ENCODE measurements at places on chromosomes 6 and 20.

DNA sequence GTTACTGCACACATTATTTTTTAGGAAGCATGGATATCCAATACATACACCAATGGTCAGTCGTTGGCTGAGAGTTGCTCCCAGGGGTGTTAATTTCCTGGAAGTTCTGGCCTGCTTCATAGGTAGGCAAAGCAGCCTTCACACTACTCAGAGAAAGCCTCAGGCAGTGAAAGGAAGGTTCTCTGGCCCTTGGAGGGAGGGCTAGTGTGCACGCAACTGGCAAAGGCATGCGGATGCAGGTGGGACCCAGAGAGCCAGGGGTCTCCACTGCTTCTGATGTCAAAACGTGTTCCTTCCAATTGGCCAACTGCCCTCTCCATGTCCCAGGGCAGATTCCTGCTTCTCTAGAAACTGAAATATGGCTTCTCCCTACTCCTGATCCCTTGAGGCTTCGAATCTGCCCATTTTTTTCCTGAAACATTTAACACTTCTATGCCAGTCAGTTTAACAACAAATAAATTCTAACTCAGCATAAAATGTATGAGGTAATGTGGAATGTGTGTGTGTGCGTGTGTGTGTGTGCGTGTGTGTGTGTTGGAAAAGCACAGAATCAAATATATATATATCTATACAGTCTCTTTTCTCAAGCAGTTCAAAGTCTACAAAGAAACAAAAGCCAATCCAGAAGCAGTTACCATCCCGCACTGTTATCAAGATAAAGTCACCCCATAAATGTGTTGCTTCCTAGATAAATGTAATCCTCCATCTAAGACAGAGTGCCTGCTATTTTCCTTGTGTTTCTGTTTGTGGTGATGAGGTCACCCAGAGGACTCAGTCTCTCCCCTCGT lies 94.0 kb upstream of the HIVEP1 start:
- peak; percentile 68 for DNase-seq

DNA sequence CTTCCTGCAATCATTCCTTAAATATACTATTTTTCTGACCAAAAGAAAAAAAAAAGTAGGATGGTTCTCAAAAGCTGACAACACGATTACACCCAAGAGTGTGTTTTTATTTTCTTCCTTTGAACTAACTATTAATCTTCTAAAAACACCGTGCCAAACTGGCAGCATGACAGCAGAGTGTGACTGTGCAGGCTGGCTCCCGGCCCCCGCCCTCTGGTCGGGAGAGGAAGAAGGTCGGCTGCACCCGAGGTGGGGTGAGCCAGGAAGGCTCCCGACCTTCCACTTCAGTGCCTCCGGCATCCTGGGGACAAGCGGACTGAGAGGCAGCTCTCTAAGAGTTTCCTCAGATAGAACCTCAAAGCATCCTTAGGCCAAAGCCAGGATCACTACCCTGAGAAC lies 29.2 kb downstream of the SLC22A23 start:
- no peak for DNase-seq

- DNase-seq, result no peak
Observed at GRCh38 chr6:125037827-125038226, 75.6 kb downstream of the RNF217 start.

- peak; percentile 83 for DNase-seq
Observed at GRCh38 chr20:50169329-50169823, 15.9 kb upstream of the PEDS1 start.

GRCh38 chr20:5674176-5674660 lies 76.0 kb upstream of the SHLD1 start:
- DNase-seq, result no peak

DNA sequence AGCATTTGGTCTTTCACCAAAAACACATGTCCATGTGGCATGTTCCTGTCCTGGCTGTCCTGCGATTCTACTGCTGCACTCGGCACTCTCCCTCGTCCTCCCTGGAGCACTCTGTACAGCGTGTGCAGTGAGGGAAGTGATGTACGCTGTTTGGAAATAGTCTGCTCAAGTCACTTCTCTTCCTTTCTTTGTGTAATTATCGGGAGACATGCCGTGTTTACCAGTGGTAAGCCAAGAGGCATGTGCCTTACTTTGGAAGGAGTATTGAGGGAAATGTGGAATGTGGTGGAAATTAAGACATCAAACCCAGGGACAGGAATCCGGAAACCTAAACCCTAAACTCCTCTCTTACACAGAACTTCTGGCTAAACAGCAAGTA lies 268.5 kb upstream of the FOXQ1 start:
- no peak for DNase-seq

- no peak for DNase-seq
Observed at GRCh38 chr6:122286512-122286911, 112.9 kb upstream of the HSF2 start.

DNA sequence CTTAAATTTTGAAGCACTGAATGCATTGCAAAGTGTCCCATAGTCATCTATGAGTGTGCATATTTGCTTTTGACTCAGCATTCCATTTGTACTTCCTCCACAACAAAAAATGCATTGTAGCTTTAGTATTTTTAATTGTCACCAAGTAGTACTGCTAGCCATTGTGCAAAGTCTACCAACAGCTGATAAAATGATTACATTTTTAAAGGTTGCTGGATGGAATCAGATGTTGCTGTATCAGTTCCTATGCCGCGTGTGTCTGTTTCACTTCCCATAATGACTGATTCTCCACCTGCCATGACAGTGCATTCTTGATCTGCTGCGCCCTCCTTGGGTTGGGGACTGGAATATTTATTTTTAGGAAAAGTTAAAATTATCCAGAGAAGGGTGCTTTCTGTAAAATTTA lies 41.2 kb downstream of the SLX4IP start:
- DNase-seq, result no peak

GRCh38 chr20:9235518-9235917 lies 166.6 kb downstream of the PLCB4 start:
- peak; percentile 84 for DNase-seq

DNA sequence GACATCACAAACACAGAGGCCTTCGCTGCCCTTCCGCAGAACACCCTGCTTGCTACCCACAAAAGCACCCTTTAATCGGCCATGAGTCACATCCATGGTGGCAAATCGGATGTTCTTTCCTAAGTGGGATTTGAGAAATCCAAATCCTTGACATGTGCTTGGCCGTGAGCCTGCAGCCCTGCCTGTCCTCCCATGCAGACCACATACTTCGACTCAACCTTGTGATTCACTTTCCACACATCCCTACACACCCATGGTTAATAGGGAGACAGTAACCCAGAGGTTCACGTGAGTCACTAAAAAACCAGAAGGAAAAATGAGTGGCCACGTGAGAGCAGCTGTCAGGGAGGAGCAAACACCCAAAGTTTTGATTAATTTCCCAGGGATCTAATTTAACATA lies 19.4 kb downstream of the RAMACL start:
- DNase-seq, result no peak

GRCh38 chr6:116982401-116982800 lies 105.4 kb downstream of the RFX6 start:
- no peak for DNase-seq

- no peak for DNase-seq
Observed at GRCh38 chr6:134741200-134741536, 208.7 kb downstream of the ALDH8A1 start.

DNA sequence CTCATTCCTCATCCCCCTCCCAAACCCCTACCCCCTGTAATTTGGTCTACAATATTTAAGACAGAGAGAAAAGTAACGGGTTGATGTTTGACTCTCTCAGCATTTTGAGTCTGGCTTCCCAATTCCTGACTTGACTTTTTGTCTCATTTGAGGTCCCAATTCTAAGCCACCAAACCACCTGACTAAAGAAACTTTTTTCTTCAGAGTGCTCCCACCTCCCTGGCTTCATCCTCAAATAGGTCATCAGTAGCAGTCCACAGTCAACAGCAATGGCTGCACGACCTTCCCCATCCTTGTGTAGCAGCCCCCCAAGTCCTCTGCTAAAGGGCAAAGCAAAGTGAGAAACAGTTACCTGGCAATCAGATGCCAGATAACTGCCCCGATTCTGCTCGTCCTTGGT lies 1.8 kb downstream of the PLEKHG1 start:
- DNase-seq, result no peak

DNA sequence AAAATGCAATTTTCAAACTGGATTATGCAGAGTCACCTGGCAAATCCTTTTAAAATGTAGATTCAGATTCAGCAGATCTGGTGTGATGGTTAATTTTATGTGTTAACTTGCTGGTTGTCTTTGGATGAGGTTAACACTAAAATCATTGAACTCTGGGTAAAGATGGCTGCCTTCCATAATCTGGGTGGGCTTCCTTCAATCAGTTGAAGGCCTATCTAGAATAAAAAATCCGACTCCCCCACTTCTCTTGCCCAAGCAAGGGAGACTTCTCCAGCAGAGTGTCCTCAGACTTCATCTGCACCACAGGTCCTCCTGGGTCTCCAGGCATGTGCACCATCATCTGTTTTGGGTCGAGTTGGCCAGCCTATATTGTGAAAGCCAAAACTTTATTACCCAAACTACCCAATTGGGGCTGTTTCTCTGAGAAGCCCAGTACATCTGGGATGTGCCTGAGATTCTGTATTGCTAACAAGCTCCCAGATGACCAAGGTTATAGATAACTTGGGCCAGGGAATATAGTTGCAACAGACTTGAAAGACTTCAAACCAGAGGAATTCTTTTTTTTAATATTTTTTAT lies 1.6 kb upstream of the SLC17A5 start:
- no peak for DNase-seq

GRCh38 chr6:109465772-109466171 lies 10.2 kb upstream of the MICAL1 start:
- DNase-seq, result peak; percentile 34

GRCh38 chr6:31397901-31398525 lies 5.4 kb upstream of the MICA start:
- no peak for DNase-seq

- no peak for DNase-seq
Observed at GRCh38 chr20:605237-605636, 4.9 kb downstream of the TCF15 start.

Measured in cardiac muscle cell (in vitro differentiated cells and primary cell).